Nephron progenitor cell (in vitro differentiated cells): ENCODE measurements at places on chromosomes 13 and 19.

GRCh38 chr13:44792096-44792495 is 197.2 kb downstream of the NUFIP1 start:
- DNase-seq, result no peak

DNA sequence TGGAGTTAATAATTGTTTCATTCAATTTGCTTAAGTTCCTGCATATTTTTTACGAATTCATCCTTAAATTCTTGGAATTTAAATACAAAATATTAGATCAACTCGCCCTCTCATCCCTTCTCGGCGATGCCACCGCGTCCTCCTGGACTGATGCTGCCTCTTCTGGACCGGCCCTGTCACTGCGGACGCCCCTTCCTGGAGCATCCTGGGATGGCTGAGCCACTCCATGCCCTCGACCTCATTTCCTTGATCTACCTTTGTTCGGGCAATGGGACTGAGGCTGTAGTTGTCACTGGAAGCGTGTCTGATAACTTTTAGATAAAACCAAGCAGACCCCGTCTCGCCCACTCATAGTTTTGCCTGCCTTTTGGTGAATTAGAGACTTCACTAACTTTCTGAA is 283.7 kb downstream of the TEX29 start:
- no peak for DNase-seq

DNA sequence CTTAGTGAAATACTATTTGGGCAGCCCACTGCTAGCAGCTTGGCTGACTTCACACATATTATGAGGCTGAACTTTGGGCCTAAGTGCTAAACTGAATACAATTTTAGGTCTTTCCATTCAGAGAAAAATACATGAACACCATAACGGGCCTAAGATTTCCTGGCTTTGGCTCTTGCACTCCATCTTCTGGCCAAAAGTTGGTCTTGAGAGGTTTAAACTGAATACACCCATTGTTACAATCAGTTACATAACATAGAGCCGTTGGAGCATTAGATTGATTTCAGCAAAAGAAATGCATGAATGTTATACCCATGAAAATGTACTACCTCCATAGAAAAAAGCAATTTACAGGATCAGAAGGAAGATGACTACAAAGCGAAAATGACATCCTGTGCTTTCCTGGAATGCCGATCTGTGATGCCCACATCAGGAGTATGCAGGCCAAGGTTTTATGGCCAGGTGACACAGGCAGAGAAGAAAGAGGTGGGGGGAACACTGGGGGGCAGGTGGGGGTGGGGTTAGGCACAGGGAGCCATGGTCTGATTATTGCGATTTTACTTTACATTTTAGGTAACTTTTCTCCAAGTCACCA is 11.1 kb upstream of the SHISA2 start:
- peak; percentile 30 for DNase-seq

DNA sequence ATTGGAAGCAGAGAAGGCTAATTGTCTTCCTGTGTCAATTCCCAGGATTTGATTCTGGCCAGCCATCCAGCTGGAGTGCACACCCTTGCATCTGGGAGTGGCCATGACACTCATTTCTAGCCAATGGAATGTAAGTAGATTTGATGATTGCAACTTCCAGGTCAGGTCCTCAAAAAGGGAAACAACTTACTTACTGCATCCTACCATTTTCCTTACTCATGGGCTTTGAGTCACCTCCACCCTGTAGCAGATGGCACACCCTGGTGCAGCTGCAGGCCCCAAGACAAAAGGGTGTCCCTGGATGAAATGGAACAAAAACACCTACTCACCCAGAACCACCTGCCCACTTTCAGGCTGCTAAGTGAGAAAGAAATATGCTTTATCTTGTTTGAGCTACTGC is 27.3 kb upstream of the MPHOSPH8 start:
- no peak for DNase-seq

GRCh38 chr13:71396149-71396548 is 470.9 kb downstream of the DACH1 start:
- no peak for DNase-seq

DNA sequence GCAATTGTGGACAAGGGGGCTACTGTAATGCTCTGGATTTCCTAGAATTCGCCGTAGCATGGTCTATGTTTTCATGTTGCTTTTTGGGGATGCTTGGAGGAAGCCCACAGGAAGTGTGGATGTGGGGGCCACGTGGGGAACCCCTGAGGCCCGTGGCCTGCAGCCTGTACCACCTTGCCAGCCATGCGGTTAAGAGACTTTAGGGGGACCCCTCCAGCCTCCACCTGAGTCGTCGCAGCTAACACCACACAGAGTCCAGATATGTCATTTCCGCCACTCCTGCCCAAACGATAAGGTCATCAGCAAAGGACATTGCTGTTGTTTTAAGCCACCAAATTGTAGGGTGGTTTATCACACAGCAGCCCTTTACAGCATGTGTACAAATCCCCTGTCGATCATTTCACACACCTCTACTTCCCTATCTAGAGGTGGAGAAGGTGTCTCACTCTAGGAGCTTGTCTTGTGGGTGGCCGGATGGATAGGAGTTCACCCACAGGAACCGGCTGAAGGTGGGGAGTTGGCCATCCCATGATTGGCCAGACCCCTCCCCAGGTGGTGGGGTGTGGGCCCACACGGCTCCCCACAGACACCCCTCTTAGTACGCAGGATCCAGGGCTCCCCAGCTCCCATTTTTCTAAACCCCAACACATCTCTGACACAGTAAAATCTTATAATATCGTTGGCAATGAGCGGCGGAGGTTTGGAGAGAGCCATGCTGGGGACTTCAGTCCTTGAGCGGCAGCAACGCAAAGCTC is 226.7 kb downstream of the TEX29 start:
- no peak for DNase-seq

- no peak for DNase-seq
Measured at GRCh38 chr13:111906816-111907215, 160.1 kb upstream of the SOX1 start.
